ENCODE measurements at places on chromosomes 2 and 18. TPM values are rescaled to one million over a fixed set of nuclear protein-coding genes. Genes with fewer than 3 reads are reported as not detected.

The EMILIN2 gene
- 0.38 TPM for total RNA-seq

The HOXD9 gene
- total RNA-seq = not detected

The DNAH6 gene
- under 0.01 TPM for total RNA-seq

The HOXD10 gene
- not detected for total RNA-seq

The CYP26B1 gene
- total RNA-seq = under 0.01 TPM

The PPP1R1C gene
- 2.1 TPM for total RNA-seq

The SEH1L gene
- total RNA-seq = 108 TPM

The LTBP1 gene
- 6.6 TPM for total RNA-seq

The KIDINS220 gene
- 58.2 TPM for total RNA-seq

The CCDC141 gene
- total RNA-seq = not detected

The COLEC12 gene
- under 0.01 TPM for total RNA-seq

The AGXT gene
- total RNA-seq = not detected

The APCDD1 gene
- 0.64 TPM for total RNA-seq

The PSME4 gene
- 39.8 TPM for total RNA-seq

The HOXD8 gene
- total RNA-seq = not detected

The TCF23 gene
- total RNA-seq = under 0.01 TPM

The MERTK gene
- total RNA-seq = 3.9 TPM

The MYOM1 gene
- total RNA-seq = 0.38 TPM

The CNRIP1 gene
- total RNA-seq = not detected

The GCFC2 gene
- total RNA-seq = 14.0 TPM

The HOXD12 gene
- total RNA-seq = not detected

The EPHA4 gene
- total RNA-seq = 6.1 TPM

The ARHGAP15 gene
- not detected for total RNA-seq

The CAVIN2 gene
- 2.8 TPM for total RNA-seq

The KYNU gene
- 31.4 TPM for total RNA-seq

The DSEL gene
- 3.3 TPM for total RNA-seq

The TMEM127 gene
- total RNA-seq = 17.3 TPM

The HOXD4 gene
- total RNA-seq = not detected

The CD8A gene
- total RNA-seq = under 0.01 TPM

The FBLN7 gene
- under 0.01 TPM for total RNA-seq

The SULT1C4 gene
- total RNA-seq = not detected

The C2orf72 gene
- under 0.01 TPM for total RNA-seq

The ALK gene
- not detected for total RNA-seq

The DTNA gene
- 1.9 TPM for total RNA-seq

The REEP1 gene
- under 0.01 TPM for total RNA-seq

The CNDP1 gene
- total RNA-seq = not detected

The DCDC2C gene
- total RNA-seq = not detected

The ADD2 gene
- not detected for total RNA-seq

The MC5R gene
- total RNA-seq = not detected

The MRPS9 gene
- total RNA-seq = 35.6 TPM

The IL1R2 gene
- not detected for total RNA-seq

The FEV gene
- total RNA-seq = not detected

The ZNF396 gene
- 0.79 TPM for total RNA-seq

The COL3A1 gene
- 43.4 TPM for total RNA-seq

The FBXO41 gene
- 1.6 TPM for total RNA-seq

The SOX11 gene
- total RNA-seq = not detected

The CASP8 gene
- 20.9 TPM for total RNA-seq

The INPP5D gene
- total RNA-seq = 24.1 TPM

The PLCD4 gene
- 1.2 TPM for total RNA-seq

The SCN1A gene
- total RNA-seq = not detected

Measured in bronchial epithelial cell (primary cell).